ENCODE measurements at places on chromosomes 5 and 9.

DNA sequence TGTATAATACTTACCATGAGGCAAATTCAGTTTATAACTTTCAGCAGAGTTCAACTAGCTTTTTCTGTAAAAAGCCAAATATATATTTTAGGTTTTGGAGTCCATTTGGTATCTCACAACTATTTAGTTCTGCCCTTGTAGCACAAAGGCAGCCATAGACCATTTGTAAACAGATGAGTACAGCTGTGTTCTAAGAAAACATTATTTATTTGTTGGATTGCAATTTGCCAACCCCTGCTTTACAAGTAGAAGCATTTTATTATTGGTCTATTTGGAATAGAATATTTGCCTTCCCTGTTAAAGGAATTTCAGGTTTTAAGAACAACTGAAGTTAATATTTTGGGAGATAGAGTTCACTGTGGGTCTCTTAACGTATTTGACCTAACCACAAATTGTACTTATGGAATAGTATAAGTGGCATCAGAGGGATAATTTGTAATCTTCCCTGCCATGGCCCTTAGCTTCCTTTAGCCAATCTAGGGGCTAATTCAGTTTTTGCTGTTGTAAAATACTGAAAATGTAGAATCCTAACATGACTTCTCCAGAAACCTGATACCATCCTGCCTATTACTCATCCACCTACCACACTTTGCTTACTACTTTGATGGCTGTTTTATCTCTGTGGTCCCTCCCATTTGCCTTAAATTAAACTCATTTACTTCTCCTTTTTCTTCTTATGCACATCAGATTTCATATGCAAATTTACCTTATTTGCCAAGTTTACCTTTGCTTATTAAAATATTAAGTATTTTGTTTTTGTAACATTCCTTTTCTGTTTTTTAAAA, 109.2 kb downstream of the DMXL1 start:
- DNase-seq, result no peak

GRCh38 chr9:69549310-69550202, 122.6 kb downstream of the APBA1 start:
- no peak for DNase-seq

DNA sequence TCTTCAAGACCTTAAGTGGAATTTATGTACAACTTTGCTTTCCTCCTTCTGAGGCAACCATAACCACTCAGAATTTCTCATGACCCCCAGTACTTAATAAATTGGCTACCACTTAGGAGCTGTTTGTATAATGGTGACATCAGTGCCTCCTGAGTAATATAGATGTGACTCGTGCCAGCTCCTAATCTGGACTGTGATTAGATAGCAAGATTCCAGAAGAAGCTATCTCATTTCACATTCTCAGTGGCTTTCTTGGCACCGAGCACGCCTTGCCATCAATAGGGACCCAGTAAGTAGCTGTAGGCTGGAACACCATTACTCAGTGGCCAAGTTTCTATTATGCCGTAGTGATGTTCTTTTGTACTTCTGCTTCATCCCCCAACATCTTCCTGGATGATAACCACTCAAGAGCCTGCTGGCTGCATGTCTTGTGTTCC, 228.8 kb downstream of the CD180 start:
- DNase-seq, result no peak

DNA sequence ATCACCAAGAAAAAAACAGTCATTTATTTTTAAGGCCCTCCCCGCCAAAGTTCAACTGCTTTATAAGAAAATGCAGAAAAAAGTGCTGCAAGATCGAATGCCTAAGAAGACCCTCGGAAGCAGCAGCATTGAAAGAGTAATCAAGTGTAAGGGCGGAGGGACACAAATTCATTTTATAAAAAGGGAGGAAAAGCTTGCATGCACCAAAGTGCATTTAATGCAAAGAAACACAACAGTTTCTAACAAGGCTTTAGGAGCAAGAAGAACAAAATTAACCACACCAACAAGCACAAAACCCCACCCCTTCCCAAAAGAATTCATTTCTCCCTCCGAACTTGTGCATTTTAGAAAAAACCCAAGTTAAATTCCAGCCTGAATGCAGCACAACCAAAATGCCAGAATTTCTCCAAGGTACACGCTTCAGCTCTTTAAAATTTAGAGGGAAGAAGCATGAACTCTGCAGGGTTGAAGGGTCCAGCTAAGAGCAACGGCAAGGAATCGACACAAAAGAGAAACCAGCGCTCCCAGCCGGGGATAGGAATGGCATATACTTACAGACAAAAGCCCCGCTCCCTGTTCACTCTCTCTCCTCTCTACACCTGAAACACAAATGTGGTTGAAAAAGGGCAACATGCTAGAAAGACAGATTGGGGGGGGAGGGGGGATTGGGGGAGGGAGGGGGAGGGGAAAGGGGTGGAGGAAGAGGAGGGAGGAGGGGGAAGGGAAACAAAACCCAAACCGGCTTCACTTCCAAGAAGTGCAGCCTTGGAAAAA, at the start of gene NREP:
NREP (minus strand) TSS at position 614 of the 774 bp plus-strand sequence. CDS start 1,422 bp downstream, outside the sequence.
- no peak for DNase-seq

GRCh38 chr9:116327701-116328405, 174.3 kb downstream of the PAPPA start:
- no peak for DNase-seq

DNA sequence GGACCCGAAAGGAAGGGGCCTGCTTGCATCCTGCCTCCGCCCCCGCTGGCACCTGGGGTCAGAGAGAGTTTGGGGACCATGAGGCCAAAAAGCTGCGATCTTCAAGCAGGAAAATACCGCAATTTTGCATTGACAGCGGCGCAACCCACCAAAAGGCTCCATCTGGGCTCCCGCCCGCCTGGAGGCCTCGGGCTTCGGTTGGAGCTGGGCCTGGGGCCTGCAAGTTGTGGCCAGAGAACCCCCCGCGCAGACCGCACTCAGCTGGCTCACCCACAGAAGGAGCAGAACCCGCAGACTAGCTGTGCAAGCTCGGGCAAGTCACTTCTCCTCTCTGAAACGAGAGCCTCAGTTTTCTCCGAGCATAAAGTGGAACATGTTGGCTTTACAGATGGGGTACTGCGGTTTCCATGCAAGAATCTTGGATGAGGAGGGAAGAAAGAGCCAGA, 1.3 kb downstream of the NR5A1 start:
- no peak for DNase-seq

DNA sequence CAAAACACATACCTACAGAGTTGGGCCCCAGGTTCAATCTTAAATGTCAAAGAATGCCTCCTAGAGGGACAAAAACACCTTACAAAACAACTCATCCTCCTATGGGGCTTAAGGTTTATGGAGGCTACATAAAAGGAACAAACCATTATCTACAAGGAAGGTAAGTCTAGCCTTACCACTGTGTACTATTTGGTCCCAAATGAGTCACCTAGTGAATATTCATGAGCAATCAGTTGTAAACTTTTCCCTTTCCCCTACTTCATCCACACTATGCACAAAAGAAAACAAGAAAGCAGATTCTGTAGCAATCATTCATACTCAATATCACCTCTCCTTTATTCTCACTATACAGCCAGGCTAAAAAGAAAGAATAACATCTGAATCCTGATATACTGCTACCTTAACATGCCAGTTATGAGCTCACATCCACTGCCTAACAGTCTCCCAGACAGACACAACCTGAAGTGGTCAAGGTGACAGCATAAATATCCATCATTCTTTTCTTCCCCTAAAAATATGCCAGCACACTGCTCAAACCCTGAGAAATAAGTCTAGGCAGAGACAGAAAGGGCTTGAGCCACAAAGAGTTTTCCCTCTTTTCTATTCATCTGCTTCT, 6.2 kb downstream of the OXCT1 start:
- no peak for DNase-seq

GRCh38 chr5:151676314-151676712, 10.4 kb downstream of the SPARC start:
- DNase-seq, result no peak

GRCh38 chr5:157941616-157942015, 82.7 kb upstream of the CLINT1 start:
- DNase-seq, result no peak
